ENCODE measurements at places on chromosomes 2 and 18. TPM values are rescaled to one million over a fixed set of nuclear protein-coding genes. Genes with fewer than 3 reads are reported as not detected.

Gene RBKS
- total RNA-seq = 7.4 TPM

Gene IL1F10
- total RNA-seq = not detected

Gene TMEM87B
- total RNA-seq = 15.4 TPM

Gene AP1S3
- total RNA-seq = 34.1 TPM

Gene DOK6
- not detected for total RNA-seq

Gene NFATC1
- 7.1 TPM for total RNA-seq

Gene NEB
- total RNA-seq = 0.12 TPM

Gene STARD7
- 97.4 TPM for total RNA-seq

Gene MARCHF4
- total RNA-seq = 45.6 TPM

Gene DSG3
- total RNA-seq = 0.01 TPM

Gene ARHGAP15
- total RNA-seq = not detected

Gene MC2R
- total RNA-seq = not detected
